ENCODE measurements at places on chromosomes 3 and 15.
A peak's percentile ranks its signal among the peaks of the same experiment; 100 is the strongest.

DNA sequence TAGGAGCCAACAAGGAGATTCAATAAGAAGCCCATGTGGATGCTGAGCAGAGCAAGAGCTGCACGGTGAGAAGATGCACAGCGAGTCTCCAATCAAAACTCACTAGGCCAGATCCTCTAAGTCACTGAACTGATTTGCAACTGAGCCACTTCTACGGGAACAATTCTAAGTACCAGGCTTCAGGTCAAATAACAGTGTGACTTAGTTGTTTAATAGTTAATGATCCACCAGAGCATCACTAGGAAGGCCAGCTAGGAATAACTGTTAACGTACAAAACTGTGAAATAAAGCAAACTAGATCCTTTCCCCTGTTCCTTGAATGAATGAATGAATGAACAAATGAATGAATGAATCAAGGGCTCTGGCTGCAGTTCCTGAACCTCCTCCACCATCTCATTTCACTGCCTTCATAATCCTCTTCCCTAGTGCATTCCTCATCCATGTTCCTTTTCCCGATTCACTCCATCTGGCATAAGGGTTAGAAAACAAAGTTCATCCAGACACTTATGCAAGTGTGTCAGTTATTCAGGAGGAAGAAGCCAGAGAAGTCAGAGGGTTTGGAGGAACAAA is 59.7 kb downstream of the ATP8B4 start:
- no peak for DNase-seq

GRCh38 chr3:123449102-123449996 is 459 bp upstream of the ADCY5 start:
- DNase-seq: peak; percentile 66

- no peak for DNase-seq
Observed at GRCh38 chr3:43288366-43288765, 2.0 kb downstream of the SNRK start.

DNA sequence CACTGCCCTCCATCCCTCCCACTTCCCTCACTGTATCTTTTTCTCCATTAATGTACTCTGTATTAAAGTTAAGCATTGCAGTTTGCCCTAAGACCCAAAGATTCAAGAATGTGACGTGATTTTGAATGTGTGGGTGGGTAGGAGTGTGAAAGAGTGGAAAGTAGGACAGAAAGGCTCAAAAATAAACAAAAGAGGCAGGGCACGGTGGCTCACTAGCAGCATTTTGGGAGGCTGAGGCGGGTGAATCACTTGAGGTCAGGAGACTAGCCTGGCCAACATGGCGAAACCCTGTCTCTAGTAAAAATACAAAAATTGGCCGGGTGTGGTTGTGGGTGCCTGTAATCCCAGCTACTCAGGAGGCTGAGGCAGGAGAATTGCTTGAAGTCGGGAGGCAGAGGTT is 18.4 kb downstream of the TFRC start:
- no peak for DNase-seq

DNA sequence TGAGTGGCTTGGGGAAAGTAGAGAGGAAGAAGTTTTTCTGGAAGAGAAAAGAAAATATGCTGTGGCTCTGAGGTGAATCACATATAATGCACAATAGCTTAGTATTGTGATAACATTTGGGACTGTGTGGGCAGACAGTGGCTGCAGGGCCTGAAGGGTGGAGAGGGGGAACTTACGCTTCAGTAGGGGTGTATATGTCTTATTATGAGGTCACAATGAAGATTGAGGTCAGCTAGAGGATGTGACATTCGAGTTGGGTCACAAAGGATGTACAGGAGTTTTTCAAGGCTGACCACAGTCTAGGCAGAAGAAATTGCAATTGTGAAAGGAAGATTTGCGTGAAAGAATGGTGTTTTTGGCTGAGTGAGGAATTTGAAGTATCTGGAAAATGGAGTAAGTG is 414.8 kb downstream of the LPP start:
- no peak for DNase-seq

DNA sequence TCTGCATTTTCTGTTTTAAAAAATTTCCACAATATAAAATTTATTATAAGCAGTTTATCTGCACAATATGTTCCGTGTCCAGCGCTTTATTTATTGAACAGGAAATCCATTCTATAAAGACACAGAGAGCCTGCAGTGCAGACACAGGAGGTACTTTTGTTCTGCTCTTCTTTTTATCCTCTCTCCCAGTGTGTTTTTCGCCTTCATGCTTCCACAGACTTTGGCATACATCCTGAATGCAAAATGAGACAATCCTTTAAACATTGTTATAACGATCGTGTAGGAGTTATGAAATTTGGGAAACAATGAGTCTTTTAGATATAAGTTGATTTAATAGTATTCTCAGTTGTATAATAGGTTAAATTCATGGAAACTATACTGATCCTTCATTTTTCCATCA is 749.2 kb downstream of the NAALADL2 start:
- DNase-seq: no peak

DNA sequence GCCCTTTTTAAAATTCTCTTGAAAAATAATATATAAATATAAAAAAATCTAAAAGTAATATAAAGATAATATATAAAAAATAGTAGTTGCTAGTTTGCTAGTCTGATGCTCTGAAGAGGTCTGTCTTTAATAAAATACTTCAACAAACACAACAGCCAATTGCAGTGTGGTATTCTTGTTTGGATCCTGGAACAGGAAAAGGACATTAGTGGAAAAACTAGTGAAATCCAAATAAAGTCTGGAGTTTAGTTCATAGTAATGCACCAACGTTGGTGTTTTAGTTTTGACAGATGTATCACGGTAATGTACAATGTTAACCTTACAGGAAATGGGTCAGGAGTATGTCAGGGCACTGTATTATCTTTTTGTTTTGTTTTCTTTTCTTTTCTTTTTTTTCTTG is 26.0 kb upstream of the CEMIP start:
- no peak for DNase-seq

Data from GM23338 (cell line).